ENCODE measurements at places on chromosomes 5 and 9.

- DNase-seq: no peak
Measured at GRCh38 chr5:1008451-1009358, at the start of gene NKD2. TSS of gene NKD2 (plus strand) at chr5:1008802. CDS start at chr5:1009058, 256 bp downstream.

GRCh38 chr9:113309204-113309813 is 6.1 kb upstream of the RNF183 start:
- peak; percentile 49 for DNase-seq

- DNase-seq: no peak
Measured at GRCh38 chr5:75603371-75603770, 7.9 kb upstream of the ANKDD1B start.

DNA sequence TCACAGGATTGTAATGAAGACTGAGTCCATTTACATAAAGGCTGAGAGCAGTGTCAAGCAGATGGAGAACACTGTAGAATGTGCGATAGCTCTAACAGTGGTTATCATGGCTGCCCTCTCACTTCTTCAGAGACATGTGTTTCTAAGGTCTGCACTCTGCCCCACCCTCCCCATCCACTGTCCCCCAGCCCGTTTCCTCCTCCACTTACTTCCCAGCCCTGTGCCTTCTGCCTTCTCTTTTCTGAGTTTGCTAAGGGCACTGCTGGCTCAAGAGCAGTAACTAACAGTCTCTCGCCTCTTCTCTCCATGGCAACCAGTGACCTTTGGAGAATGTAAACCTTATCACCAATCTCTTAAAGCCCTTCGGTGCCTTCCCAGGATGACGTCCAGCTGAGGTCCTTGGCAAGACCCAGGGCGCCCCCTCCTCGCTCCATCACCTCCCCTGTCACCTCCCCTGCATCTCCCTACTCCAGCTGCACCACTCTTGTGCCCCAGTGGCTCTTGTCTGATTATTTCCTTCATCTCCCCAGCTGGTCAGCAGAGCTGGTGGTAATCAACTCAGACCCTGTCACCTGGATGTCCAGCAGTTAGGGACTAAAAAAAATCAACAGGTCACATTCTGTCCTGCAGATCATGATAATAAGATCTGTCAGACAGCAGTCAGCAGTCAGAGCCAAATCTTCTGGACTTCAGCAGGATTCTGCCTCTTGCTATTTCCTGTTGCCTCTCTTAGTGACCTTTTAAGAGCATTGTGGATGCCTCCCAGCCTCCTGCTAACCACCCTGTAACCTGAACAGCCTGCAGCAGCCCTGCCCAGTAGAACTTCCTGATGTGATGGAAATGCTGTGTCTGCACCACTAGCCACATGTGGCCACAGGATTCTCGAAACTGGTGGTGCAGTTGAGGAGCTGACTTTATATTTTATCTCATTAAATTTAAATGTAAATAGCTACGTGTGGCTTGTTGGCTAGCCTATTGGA is 9.0 kb downstream of the FXN start:
- DNase-seq: no peak

- DNase-seq: no peak
Measured at GRCh38 chr5:106086352-106086751, 1584.4 kb downstream of the EFNA5 start.

- DNase-seq: no peak
Measured at GRCh38 chr5:41193456-41194205, 19.7 kb downstream of the C6 start.

GRCh38 chr9:108579757-108580439 is 275.9 kb downstream of the ACTL7B start:
- peak; percentile 59 for DNase-seq

DNA sequence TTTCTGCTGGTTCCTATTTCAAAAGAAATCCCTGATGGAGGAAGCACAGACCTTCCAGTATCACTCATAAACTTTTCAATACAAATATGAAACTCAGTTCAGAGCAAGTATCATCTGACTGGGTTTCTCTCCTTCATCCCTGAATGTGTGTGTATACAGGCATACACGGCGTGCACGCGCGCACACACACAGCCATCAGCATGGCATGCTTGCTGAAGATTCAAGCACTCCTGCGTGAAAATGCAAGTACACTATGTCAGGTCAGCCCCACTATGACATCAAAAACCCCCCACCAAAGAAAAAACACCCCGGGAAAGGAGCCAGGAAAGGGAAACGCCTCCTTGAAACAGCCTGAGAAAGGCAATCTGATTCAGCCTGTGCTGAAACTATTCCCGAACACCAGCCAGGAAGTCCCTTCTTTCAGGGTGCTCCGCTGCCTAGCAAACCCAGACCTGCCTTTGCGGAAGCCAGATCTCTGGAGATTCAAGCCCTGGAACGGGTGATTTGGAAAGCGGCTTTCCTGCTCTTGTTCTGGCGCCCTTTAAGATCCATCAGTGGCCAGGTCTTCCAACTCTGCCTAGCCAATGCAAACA is 831 bp downstream of the KLHL3 start:
- no peak for DNase-seq

DNA sequence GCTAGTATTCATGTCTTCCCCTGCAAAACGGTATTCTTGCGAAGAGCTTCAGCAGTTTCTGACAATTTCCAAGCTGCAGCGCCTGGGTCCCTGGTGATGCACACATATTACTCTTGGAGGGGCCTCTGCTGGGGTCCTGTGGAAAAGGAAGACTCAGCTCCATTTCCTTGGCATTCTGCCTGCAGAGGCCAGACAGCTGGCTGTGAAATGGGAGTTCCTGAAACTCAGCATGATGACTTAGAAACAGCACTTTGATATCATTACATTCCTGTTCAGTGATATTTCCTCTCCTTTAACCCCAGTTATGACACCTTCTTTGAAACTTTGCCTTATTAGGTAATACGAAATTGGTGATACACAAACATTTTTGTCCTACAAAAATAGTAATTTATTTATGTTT is 98.5 kb downstream of the APBA1 start:
- no peak for DNase-seq

- no peak for DNase-seq
Measured at GRCh38 chr5:19920761-19921160, 67.2 kb downstream of the CDH18 start.

GRCh38 chr5:158837908-158838307 is 261.8 kb downstream of the EBF1 start:
- DNase-seq: no peak

GRCh38 chr9:10443181-10443867 is 169.5 kb downstream of the PTPRD start:
- DNase-seq: no peak

DNA sequence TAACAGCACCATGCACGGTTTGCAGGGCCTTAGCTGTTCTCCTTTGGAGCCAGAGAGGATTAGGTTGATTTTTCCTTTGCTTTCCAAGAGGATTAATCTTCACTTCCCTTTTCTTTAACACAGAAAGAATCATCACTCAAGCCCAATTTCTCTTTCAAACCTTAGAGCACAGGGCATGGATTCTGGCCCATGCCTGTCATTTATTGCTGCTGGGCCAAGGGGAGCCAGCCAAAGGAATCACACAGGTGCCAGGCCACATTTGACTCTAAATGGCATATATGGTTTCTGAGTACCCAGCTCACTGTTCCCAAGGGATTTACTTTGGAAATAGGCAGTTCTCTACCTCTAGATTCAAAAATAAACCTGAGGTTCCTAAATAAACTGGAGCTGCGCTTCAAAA is 58.3 kb downstream of the FBXL7 start:
- DNase-seq: no peak

- DNase-seq: no peak
Measured at GRCh38 chr9:113954591-113954990, 78.5 kb downstream of the ZNF618 start.

DNA sequence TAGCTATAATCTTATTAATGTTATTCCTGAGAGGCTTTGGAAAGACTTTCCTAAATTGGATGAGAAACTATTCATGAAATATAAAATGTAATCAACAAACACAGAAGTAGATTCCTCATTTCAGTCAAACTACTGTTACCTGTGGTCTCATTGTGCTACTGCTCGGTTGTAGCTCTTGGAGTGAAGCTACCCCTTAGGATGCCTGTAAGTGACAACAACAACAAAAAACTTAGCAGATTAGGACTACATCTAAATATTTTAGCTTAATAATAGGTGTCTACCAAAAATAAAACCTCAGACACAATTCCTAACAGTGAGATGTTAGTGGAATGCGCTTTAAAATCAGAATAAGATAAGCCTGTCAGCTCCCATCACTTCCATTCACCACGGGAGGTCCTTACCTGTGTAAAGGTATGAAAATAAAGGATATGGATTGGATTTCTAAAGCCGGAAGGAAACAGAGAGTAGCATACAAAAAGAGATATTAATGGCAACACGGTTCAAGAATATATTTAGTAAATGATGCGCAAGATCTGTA is 369.2 kb downstream of the OSTF1 start:
- DNase-seq: no peak

GRCh38 chr5:83281176-83281575 is 190.4 kb upstream of the VCAN start:
- DNase-seq: no peak

DNA sequence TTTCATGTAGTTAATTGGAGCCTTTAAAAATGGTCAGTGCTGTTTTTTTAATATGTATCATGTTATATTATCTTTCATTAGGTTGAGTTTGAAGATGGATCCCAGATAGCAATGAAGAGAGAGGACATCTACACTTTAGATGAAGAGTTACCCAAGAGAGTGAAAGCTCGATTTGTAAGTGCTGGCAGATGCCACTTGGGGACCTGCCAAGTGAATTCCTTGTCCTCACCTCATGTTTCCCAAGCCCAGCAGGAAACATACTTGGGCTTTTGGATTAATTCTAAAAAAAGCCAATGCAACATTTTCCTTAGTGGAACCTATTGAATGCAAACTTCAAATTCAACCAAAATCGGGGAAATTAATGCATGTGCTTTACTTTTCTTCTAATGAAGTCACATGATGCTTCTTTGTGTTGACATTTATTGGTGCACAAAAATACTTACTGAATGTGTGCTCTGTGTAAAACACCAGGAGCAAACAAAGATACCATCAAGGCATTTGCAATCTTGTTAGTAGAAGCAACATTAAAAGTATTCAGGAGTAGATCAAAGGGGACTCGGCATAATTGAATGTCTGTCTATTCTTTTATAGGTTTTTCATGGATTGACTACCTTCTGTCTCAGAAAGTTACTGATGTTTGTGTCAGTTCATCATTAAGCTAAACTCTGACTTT is 412.1 kb downstream of the KDM4C start:
- DNase-seq: no peak

DNA sequence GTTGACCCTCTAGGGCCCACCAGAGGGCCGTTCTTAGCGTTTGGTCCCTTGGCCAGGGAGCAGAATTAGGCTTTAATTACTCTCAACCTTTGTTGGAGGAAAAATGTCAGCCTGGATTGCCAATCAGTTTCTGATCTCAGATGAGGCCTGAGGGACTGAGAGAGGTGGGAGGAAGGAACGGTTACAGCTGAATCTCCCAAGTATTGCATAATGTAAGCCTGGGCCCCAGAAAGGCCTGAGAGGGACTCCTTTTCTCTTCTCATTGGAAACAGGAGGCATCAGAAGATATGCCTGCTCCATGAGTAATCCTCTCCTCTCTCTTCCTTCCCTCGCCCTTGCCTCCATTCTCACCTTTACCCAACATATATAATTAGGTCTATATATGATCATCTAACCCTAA is 105.7 kb downstream of the INSYN2B start:
- DNase-seq: no peak

DNA sequence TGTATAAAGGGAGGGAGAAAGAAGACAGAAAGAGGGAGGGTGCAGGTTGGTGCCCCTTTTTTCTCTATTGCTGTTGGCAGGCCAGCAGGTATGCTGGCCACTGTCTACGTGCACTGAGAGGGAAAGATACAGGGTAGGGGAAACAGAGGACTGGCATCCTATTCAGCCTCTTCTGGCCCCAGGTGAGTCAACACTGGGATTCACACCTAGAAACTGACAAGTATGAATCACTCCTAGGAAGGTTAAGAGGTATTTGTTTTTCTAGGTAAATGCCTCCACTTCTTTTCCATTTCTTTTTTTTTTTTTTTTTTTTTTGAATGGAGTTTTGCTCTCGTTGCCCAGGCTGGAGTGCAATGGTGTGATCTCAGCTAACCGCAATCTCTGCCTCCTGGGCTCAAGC is 2.8 kb upstream of the UBAP1 start:
- DNase-seq: no peak

GRCh38 chr9:4666042-4666699 is at the start of gene SPATA6L:
TSS of gene SPATA6L (minus strand) at chr9:4666480. CDS start at chr9:4666250, 230 bp downstream.
- DNase-seq: no peak

DNA sequence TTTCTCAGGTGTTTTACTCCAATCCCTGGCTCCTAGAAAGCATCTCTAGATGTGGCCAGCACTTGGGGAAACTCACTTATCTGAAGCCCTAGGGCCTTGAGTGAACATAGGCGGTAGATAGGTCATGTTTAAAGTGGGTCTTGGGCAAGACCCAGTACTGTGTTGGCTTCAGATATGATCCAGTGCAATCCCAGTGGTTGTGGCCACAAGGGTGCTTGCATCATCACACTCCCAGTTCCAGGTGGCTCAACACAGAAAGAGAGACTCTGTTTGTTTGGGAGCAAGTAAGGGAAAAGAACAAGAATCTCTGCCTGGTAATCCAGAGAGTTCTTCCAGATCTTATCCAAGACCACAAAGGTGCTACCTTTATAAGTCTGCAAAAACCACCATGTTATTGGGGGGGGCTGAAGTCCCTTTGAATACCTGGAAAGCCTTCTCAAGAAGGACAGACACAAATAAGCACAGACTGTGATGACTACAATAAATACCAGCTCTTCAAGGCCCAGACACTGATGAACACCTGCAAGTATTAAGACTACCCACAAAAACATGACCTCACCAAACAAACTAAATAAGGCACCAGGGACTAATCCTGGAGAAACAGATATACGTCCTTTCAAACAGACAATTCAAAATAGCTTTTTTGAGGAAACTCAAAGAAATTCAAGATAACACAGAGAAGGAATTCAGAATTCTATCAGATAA is 114.7 kb downstream of the LURAP1L start:
- DNase-seq: no peak

GRCh38 chr5:32273821-32274220 is 38.9 kb downstream of the MTMR12 start:
- no peak for DNase-seq

- DNase-seq: no peak
Measured at GRCh38 chr5:7872517-7873130, 3.7 kb downstream of the MTRR start.

DNA sequence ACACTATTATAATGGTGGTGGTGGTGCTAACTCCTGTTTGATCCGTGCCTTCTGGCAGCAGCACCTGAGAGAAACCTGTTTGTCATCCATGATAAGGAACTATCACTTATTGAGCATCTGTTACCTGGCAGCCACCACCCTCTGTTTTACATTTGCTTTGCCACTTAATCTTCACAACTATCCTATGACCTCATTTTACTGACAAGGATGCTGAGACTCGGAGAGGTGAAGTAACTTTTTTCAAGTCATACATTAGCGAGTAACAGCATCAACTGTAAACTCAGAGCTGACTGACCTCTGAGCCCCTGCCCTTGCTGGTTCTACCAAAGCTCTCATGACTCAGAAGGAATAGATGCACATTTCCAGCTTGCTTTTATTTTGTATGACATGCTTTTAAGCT is 81.1 kb downstream of the EGFLAM start:
- DNase-seq: no peak

Measured in NCI-H460 (cell line).